NCI-H187 (cell line): ENCODE measurements at places on chromosomes 12 and 14.
A peak's percentile ranks its signal among the peaks of the same experiment; 100 is the strongest.

DNA sequence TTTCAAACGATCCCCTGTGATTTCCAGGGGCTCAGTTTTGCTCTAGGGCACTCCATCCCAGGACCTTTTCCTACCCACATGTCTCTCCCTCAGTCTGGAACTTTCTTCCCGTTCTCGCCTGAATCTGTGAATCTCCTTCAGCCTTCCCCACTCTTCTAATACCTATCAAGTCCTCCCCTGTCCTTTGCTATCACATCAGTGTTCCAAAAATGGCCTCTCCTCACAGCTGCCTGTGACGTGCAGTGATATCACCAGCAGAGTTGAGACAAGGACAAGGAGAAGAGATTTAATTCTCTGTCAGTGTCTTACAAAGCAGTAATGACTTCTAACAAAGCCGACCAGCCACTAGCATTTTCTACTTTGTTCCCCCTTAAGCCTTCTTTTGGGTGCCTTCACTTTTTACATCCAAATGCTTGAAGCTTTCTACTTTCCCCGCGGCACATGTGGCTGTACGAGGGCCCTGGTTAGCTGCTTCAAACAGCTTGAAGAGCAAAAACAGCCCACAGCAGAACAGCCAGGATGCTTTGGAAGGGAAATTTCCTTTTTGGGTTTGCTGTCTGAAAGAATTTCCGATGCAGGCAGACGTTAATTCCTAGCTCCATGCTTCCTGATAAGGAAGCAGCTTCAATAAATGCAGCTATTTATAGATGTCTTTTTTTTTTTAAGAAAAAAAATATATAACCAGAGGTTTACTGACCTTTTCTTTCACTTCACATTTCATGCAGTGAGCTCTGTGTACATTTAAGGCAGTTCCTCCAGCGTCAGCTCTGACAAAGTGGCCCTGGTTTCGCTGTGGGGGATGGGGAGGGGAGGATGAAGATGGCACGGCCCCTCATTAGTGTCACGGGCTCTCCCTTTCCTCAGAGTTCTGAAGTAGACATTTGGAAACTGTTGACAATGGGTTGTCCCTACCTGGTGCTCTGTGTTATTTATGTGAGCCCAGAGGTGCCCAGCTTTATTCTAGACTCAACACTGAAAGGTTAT is 109.3 kb downstream of the ETV6 start:
- DNase-seq, result no peak

DNA sequence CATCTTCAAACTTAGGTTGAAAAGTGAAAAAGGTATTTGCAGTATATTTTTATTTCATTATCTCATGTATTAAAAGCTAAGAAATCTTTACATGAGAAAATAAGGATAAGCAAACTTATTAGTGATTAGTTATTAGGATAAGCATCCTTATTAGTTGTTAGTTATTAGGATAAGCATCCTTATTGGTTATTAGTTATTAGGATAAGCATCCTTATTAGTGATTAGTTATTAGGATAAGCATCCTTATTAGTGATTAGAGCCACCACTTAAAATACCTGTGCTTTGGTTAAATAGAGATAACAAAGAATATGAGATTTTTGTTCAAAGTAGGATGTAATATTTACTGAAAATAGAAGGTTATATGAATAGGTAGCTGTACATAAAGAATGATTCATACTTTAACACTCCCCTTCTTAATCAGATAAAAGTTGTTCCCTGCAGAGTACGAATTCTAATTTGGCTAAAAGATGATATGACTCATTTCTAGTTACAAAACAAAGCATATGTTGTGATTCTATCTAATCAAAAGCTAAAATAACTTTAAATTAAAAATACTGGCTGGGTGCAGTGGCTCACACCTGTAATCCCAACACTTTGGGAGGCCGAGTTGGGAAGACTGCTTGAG is 56.4 kb downstream of the KDM5A start:
- no peak for DNase-seq

- no peak for DNase-seq
Observed at GRCh38 chr14:68966872-68967301, 12.2 kb downstream of the ACTN1 start.

DNA sequence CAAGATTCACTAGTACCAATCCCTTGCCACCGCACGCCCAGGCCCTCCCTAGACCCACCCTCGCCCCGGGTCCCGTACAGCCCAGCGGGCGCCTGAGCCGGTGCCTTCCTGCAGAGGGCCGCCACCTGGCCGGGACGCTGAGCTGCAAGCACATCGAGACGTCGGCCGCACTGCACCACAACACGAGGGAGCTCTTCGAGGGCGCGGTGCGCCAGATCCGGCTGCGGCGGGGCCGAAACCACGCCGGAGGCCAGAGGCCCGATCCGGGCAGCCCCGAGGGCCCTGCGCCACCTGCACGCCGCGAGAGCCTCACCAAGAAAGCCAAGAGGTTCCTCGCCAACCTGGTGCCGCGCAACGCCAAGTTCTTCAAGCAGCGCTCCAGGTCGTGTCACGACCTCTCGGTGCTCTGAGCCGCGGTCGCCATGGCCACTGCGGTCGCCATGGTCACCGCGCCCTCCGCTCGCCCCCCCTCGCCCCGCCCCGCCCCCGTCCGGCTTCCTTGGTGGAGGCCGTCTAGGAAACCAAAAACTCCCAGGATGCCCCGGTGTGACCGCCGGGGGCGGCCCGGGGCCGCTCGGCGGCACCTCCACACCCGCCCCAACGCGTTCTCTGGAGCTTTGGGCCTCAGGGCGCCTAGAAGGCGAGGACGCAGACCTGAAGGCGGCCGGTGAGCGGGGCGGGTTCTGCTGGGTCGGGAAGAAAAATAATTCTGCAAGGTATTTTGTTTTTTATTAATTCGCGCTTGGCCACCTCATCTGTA is 3.7 kb downstream of the REM2 start:
- DNase-seq, result peak; percentile 84

GRCh38 chr14:68807148-68807600 is 14.3 kb upstream of the ZFP36L1 start:
- DNase-seq, result no peak

DNA sequence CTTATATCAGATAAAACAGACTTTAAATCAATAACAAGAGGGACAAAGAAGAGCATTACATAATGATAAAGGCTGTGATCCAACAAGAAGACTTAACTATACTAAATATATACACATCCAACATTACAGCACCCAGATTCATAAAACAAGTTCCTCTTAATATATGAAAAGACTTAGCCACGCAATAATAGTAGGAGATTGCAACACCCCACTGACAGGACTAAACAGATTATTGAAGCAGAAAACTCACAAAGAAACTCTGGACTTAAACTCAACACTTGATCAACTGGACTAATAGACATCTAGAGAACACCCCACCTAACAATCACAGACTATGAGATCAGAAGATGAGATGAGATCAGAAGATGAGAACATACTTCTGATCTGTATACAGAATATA is 5.7 kb upstream of the CLEC14A start:
- DNase-seq, result no peak
